ENCODE measurements at places on chromosomes 16 and 17. TPM values are rescaled to one million over a fixed set of nuclear protein-coding genes. Genes with fewer than 3 reads are reported as not detected.

DNA sequence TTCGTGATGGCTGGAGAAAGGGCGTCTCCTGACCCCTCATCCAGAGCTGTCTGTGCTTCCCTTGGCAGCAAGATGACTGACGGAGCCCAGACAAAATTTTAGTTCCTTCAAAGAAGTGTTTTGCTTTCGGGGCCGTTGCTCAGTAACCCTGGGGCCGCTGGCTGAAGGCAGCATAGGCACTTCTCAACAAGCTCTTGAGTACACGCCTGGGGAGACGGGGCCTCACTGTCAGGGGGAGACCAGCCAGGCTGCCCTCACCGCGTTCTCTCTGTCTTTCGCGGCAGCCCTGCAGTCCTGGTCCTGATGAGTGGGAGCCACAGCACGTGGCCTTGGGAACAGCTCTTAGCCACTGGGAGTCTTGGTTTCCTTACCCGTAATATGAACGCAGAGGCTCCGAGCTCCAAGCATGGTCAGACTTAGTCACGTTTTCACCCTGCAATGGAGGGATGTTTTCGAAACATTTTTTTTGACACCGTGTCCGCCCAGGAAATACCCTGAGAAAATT lies 86.0 kb downstream of the IRF8 start:
- no peak for DNase-seq

- no peak for DNase-seq
These were observed 6.6 kb downstream of the KRABD2 start for GRCh38 chr17:8369944-8370343.

DNA sequence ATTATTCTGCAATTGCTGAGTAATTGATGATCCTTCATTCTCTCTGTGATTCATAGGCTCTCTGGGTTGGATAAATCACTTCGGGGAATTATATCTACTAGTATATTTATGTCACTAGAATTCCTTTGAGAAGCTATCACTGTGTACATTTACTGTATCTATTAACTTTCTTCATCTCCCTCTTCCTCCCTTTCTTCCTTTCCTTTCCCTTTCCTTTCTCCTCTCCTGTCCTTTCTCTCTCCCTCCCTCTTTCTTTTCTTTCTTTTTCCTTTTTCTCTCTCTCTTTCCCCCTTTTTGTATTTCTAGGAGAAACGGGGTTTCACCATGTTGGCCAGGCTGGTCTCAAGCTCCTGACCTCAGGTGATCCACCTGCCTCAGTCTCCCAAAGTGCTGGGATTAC lies 711.8 kb downstream of the WWOX start:
- no peak for DNase-seq

DNA sequence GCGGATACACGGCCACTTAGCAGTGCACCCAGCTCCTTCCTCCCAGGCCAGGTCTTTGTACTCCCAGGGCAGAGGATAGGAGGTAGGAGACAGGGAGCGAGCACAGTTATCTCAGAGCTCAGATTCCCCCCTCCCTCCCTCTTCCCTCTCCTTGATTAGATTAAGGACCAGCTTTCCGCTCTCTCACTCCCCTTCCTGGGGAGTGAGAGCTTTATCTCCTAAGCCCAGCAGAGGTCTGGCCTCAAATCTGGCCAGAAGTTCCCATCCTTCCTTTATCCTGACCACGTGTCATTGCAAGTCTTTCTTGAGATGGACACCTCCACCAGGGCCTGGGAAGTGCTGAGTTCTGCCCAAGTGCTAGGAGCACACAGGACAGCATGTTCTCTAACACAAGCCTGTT lies 5.1 kb downstream of the ARL4D start:
- no peak for DNase-seq

Gene CDH5
- 23.0 TPM for total RNA-seq

Measured in mucosa of gallbladder (tissue), 1 donor.